Right lung (tissue), 10 donors: ENCODE measurements at places on chromosomes 6 and 20. TPM values are rescaled to one million over a fixed set of nuclear protein-coding genes. Genes with fewer than 3 reads are reported as not detected.

GRCh38 chr6:163123098-163123497, 291.4 kb upstream of the QKI start:
- DNase-seq = no peak

DNA sequence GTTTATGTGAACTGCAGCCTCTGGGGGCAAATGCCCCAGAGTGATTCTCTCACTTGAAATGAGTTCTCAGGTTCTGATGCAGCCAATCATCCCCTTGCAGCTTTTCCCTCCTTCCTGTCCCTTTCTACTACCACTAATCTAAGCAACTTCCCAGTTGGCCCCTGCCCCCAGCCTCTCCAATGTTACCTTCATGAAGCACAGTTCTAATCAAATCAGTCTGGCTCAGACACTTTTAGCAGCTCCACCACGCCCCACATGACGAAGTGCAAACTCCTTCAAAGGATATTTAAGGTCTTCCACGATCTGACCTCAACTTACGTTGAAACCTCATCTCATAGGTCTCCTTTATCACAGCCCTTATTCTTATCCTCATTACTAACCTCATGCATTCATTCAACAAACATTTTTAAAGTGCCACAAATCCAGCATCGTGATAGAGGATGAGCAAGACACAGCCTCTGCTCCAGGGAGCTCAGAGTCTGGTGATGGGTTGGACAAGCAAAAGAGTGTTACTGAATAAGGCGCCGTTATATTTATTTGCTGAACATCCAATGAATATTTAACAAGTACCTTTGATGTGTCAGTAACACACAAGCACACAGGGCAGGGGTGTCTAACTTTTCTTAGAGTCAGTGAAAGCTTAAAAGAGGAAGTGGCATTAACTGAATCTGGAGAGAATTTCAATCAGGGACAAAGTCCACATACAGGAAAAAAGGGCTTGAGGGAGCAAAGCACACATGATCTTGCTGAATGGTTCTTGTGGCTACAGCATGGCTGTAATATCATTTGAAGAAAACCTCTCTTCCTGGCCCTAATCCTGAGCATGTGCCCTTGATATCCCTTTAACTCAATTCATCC, 20.4 kb upstream of the DTNBP1 start:
- no peak for DNase-seq

DNA sequence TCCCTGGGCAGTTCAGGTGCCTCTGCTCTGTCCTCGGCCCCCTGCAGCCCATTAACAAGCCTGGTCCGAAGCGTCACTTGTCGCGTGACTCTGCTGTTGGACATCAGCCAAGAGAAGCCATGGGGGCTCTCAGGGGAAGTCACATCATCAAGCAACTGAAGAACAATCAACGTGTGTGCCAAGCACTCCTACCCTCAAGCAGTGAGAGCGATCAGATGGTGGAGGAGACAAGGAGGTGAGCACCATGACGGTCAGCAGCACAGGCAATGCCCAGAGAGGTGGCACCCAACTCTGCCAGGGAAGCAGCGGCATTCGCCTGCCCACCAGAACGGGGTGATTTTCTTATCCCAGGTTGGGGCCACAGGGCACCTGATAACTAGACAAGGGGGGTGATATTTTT, 132.7 kb downstream of the AGPAT4 start:
- no peak for DNase-seq

Gene SLC4A11
- polyA plus RNA-seq = 1.1 TPM

DNA sequence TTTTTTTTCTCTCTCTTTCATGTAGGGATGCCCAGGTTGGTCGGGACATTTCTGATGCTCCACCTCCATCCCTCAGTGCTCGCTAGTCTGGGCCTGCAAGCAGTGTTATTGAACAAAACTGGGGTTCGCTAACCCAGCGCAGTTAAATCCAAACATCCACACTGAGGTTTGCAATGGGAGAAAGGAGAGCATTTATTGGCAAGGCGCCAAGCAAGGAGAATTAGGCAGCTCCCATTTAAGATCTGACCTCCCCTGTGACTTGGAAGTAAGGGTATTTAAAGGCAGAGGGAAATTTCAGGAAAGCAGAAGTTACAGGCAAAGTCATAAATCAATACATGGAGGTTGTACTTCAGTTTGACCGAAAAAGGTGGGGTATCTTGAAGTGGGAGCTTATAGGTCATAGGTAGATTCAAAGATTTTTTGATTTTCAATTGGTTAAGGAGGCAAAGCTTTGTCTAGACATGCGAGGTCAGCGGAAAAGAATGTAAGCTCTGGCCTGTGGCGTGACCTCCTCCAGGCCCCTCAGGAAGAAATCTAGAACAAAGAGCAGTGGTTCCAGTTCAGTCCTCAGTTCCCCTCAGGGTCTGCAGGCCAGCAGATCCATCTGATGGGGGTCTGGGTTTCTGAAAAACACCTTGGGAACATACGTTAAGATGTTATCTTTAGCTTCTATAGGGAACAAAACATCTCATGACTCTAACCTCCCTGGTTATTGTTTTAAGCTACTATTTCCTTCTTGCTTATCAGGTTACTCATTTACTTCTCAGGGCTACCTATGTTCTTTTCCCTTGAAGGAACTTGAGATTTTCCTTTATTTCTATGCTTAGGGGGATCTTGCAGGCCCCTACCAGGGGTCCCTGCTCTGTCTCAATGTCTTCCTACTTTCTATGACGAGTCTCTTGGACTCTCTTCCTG, 66.0 kb upstream of the KIF16B start:
- DNase-seq = no peak

GRCh38 chr6:8057793-8058192, 6.4 kb downstream of the BLOC1S5 start:
- DNase-seq = no peak

DNA sequence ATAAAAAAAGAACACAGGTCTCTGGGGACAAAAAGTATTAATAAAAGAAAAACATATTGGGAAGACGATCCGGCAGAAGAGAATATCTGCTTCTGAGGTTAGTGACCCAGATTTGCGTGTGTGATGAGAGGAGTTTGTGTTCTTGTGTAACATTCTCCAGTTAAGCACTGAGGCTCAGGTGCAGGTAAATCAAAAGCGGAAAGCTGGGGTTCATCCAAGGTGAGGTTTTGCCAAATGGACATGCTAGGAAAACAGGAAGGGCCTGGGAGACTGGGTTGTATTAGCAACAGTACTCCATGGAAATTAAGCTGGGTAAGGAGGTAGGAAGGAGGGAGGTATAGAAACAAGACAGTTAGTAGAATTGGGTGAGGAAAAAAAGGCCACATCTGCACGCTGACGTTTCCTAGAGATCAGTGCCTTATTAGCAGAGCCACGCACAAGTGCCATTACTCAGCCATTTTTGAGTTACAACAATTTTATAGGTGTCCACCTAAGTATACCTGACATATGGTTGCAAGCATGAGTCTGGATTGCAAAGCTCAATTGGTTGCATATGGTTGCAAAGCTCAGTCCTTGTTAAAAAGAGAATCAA, 139.6 kb downstream of the ZMYND8 start:
- no peak for DNase-seq

DNA sequence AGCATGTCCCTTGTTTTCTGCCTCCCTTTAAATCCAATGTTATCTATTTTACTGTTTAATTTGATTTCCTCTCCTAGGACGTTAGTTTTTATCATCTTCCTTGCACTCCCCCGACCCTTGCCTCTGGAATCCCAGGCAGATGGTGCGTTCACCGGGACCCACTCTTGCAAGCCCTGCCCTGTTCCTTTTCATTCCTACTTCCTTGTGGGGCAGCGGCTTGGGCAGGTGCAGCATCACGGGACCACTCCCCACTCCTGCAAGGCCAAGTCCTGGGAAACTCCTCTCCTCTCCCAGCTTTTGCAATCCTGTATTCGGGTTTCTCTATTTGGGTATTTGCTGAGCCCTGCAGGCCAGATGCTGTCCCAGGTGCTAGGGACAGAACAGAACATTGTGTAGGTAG, 5.8 kb upstream of the CDH4 start:
- DNase-seq = no peak

Gene PGK2
- polyA plus RNA-seq = not detected

Gene NOX3
- polyA plus RNA-seq = not detected

GRCh38 chr6:43193929-43194328, 11.9 kb downstream of the CUL9 start:
- no peak for DNase-seq

Gene RNF5
- 75.8 TPM for polyA plus RNA-seq

- DNase-seq = no peak
These were observed 29.3 kb downstream of the GMPR start for GRCh38 chr6:16267428-16268263.

DNA sequence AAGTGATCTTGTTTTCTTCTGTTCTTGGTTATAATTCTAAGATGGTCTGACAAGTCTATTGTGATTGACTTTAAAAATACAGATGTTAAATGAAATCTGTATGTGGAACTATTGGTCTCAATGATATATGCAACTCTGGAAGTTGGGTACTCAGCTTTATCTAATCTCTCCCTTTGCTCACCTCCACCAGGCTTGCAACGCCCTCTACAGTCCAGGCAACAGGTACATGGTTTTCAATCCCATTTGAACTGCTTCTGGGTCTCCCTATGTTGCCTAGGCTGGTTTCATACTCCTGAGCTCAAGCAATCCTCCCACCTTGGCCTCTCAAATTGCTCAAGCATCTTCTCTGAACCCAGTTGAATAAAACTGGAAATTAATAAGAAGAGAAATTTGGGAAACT, 25.6 kb upstream of the HLA-DQB1 start:
- DNase-seq = no peak

Gene TRIM38
- polyA plus RNA-seq = 14.3 TPM

DNA sequence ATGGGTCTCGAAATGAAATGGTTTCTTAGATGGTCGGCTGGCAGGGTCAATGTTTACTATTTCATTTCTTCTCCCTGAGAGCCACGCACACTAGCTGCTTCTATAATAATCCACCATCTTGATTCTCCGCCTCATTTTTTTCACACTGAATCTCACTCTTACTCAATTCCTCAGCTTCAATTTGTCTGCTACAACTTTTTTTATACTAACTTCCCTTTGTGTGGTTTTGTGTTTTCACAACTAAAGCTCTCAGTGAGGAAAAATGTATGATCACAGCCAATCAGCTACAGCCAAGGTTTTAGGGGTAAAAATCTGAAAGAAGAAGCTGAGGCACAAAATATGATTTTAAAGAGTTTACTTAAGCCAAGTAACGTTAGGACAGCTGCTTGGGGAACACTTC, 1309.4 kb downstream of the EPHA7 start:
- no peak for DNase-seq
